Gastroesophageal sphincter (tissue), 4 donors: ENCODE measurements at places on chromosomes 5 and 9. TPM values are rescaled to one million over a fixed set of nuclear protein-coding genes. Genes with fewer than 3 reads are reported as not detected.

FST gene
- 0.93 TPM for total RNA-seq

DNA sequence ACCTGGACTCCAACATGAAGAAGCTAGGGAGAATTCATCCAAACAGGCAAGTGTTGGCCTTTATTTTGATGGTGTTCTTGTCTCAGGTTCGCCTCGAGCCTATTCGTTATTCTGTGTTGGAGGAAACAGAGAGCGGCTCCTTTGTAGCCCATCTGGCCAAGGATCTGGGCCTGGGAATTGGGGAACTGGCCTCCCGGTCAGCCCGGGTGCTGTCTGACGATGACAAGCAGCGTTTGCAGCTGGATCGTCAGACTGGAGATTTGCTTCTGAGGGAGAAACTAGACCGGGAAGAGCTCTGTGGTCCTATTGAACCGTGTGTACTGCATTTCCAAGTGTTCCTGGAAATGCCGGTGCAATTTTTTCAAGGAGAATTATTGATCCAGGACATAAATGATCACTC lies 367 bp downstream of the PCDHB4 start:
- ATAC-seq = no peak

DNA sequence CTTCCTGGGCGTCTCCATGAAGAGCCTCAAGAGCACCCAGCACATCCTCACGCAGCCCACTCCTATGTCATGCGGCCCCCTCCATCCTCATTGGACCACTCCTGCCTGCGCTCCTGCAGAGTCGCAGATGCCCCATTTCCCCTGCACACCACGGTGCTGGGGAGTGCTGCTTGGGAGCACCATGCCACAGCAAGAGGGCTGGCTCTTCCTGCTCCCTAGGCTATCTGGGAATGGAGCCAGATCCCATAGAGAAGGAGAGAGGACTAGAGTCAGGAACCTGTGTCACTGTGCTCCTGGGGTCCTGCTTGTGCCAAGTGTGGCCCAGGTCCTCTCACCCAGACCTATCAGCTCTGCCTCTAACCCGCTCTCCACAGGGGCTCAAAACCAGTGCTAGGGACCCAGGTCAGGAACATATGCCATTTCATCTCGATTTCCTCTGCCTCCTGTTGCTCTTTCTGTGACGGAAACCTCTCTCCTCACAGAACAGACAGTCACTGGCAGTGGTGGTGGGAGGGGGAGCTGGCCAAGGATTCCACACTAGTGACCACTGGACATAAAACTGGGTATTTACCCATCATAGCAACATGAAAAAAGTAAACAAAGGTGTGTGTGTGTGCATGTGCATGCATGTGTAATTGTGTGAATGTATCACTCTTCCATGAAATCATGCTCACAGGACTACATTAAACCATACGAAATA lies 178.4 kb downstream of the TTLL11 start:
- no peak for ATAC-seq

BRINP1 gene
- total RNA-seq = not detected

DNA sequence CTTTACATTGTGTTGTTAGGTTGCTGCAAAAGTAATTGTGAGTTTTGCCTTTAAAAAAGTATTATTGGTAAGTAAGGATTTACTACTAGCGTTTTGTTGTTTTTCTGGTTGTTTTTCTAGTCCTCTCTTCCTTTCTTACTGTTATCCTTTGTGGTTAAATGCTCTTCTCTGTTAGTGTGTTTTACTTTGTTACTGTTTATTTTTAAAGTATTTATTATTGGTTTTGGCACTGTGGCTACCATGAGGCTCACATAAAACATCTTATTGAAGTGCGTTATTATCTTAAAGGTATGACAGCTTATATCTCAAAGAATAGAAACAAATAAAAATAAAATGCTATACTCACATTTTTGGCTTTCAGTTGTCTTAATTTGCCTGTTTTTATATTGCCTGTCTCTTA lies 17.6 kb downstream of the DMXL1 start:
- no peak for ATAC-seq

GRCh38 chr9:83509402-83509801 lies 28.8 kb downstream of the FRMD3 start:
- ATAC-seq = no peak

- ATAC-seq = peak; percentile 13
Measured at GRCh38 chr5:151772029-151772845, 483 bp downstream of the G3BP1 start.

DNA sequence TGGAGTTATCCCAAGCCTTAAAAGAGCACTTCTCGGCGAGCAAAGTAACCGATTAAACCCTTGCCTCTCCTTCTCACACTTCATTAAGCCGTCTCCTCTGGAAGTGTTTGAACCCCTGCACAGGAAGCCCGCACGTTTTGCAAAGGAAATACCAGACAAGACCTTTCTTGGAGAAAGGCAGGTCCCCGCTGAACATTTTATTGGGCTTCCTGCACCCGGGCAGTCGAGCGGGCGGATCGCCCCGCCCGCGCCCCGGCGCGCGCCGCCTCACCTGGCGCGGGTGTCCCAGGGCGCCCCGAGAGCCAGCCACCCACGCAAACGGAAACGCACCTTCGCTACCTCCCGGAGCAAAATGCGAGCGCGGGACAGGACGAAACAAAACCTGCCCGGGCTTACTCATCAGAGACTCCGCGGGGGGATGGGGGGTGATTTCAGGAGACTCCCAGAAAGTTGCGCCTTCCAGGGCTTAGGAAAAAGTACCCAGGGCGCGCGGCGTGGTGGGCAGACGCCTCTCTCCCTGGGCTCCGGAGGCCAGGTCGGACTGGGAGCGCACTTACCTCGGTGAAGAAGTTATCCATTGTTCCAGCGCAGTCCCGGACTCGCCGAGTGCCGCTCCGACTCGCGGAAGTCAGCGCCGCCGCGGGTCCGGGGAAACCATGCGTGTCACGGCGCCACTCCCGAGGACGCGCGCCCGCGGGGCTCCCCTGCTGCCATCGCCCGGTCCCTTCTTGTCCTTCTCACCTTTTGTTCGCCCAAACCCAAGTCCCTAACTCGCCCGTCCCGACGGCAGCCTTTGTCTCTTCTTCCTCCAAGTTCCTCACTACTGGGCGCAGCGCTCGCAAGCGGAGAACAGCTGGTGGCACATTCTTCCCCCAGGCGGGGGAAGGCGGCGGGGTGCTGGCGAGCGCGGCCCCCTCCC lies 598 bp downstream of the MYO10 start:
- ATAC-seq = peak; percentile 19

DNA sequence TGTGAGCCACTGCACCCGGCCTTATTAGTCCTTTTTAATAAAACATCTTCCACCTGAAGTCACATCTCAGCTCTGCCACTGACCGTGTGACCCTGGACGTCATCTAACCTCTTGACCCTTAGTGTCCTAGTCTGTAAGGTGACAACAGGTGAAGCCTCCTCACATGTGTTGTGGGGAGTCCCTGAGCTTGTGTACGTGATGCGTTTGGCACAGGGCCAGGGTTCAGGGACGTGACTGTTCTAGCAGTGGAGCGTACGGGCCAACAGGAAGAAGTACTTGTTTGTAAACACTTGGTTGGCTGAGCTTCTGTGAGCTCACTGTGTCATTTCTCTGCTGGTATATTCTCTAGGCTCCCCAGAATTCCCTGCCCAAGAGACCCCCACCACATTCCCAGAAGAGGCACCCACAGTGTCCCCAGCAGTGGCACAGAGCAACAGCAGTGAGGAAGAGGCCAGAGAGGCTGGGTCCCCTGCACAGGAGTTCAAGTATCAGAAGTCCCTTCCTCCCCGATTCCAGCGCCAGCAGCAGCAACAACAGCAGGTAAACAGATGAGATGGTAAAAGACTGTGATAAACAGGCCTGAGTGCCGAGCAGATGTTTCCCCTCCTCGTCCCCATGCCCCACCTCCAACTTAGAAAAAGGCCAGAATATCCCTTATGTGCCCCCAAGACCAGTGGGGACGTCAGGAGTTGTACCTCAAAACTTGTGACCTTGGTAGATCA lies 35.3 kb upstream of the POMT1 start:
- ATAC-seq = no peak

- no peak for ATAC-seq
Measured at GRCh38 chr5:118098716-118099115, 889.6 kb downstream of the DTWD2 start.

DNA sequence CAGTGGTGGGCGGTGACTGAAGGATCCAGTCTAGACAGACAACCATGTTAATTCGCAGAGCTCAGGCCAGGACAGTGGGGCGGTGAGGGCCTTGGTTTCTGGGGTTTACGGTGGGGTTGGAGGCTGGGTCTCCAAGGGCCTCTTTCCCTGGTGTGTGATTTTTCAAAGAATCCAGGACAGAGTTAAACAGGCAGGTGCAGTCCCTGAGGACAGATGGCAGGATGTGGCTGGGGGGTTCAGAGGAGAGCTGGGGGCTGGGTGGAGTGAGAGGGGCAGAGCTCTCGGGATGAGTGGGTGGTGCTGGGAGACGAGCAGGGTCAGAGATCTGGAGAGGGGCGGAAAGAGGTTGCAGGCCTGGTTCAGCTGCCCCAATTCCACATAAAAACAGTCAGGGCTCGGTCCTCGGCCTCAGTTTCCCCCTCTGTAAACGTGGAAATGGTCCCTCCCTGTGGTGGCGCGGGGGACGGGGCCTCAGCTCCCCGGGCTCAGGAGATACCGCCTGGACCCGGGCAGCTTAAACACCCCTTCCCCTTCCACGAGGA lies 145.9 kb downstream of the GAPVD1 start:
- ATAC-seq = peak; percentile 2

DNA sequence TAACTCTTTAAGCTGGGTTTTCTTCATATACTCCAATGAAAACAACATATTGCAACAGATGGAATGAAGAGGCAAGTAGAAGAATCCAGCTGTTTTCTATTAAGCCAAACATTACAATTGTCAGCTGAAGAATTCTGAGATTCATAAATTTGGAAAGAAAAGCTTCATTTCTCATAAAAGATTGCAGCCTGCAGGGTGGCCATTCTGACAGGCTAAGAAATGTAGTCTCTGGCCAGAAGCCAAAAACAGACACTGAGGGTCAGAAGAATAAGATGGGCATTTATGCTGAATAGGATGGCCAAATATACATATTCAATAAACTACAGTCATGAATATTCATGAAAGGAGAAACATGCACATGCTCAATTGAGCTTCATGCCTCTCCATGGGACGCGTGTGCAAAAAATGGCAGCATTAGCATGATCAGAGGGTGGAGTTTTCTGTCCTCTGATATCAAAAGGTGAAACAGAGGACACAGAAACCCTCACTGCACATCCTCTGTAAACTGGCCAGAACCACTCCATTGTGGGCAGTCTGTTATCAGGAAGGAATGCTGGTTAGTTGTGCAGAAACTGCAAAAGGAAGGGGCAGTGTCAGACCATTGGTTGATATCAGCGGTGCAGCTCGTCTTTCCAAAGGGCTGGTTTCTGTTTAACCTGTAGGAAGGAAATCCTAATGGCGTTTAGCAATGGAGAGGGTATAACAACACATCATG lies 50.2 kb downstream of the FXN start:
- ATAC-seq = no peak

GRCh38 chr5:108003178-108003577 lies 332.4 kb upstream of the EFNA5 start:
- no peak for ATAC-seq
